ENCODE measurements at places on chromosomes 3 and 15. TPM values are rescaled to one million over a fixed set of nuclear protein-coding genes. Genes with fewer than 3 reads are reported as not detected.

Gene CX3CR1
- total RNA-seq = 0.60 TPM

DNA sequence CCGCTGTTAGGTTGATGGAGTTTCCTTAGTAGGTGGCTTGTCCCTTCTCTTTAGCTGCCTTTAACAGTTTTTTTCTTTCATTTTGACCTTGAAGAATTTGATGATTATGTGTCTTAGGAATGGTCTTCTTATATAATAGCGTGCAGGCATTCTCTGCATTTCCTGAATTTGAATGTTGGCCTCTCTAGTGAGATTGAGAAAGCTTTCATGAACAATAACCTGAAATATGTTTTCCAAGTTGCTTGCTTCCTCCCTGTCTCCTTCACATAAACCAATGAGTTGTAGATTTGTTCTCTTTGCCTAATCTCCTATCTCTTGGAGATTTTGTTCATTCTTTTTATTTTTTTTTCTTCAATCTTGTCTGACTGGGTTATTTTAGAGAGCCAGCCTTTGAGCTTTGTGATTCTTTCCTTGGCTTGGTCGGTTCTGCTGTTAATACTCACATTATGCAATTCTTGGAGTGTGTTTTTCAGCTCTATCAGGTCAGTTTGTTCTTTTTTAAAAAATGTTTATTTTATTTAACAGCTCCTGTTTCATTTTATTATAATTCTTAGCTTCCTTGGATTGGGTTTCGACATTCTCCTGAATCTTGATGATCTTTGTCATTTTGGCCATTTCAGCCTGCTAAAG, 627.9 kb downstream of the SI start:
- H3K4me3 ChIP-seq = no peak overlapping the region
- H3K27ac ChIP-seq = no peak overlapping the region
- H3K27me3 ChIP-seq = no peaks in the 10 kb centered on the region
- no peaks in the 10 kb centered on the region for H3K4me1 ChIP-seq
- H3K36me3 ChIP-seq = no peaks in the 10 kb centered on the region
- DNase-seq = no peak

DNA sequence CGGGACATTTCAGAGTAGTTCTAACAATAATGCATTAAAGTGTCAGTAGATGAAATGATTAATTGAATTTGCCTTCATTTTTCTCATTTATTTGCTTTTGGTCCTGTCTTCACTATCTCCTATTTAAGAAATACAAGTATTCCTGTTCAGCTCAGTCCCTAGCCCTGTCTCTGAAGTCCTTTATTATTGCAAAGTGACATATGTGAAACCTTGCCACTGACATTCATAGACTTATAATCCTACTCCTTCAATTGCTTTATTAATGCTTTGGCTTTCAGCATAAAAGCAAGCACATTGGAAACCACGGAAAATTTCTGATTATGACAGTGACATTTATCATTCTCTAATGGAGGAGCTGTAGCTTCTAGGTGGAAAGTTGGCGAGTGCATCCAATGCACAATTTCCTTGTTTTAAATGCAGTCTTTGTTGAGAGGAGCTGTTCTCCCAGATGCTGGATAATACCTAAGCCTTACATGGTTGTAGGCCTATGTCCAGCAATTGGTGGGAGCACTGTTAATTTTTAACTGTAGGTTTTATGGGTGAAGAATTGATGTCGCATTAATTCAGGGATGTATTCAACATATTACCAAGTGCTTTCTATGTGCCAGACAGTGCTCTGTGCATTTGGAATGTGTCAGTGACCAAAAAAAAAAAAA, 337.8 kb downstream of the FEZF2 start:
- peaks cover 3% of the 10 kb centered on the region for H3K27me3 ChIP-seq
- H3K36me3 ChIP-seq = no peaks in the 10 kb centered on the region
- DNase-seq = no peak
- no peak overlapping the region for H3K27ac ChIP-seq
- H3K4me3 ChIP-seq = no peak overlapping the region

GRCh38 chr15:87804451-87804850, 452.1 kb downstream of the NTRK3 start:
- DNase-seq = no peak
- H3K36me3 ChIP-seq = no peaks in the 10 kb centered on the region
- no peak overlapping the region for H3K27ac ChIP-seq

DNA sequence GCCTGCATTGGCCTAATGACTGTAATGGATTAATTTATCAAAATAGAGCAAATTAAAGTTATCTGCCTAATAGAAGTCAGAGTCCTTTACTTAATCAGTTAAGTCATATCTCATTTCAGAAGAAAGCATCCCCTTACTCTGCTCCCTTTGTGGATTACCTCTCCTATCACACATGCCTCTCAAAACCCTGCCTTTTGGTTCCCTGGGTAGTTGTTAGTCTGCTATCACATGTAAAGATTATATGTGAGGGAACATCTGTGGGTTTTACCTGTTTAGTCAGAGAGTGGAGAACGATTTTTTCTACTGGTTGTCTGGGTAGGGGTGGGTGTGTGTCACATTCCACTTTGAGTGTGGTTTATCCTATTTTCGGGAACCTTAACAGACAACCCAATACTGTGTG, 16.4 kb downstream of the UBE2E2 start:
- no peaks in the 10 kb centered on the region for H3K4me1 ChIP-seq
- H3K36me3 ChIP-seq = no peaks in the 10 kb centered on the region
- no peak overlapping the region for H3K27ac ChIP-seq
- H3K4me3 ChIP-seq = no peak overlapping the region
- no peaks in the 10 kb centered on the region for H3K27me3 ChIP-seq
- DNase-seq = no peak

Gene ASTE1
- total RNA-seq = 13.7 TPM

Gene GPR87
- 0.40 TPM for total RNA-seq

Gene SYNPR
- not detected for total RNA-seq

DNA sequence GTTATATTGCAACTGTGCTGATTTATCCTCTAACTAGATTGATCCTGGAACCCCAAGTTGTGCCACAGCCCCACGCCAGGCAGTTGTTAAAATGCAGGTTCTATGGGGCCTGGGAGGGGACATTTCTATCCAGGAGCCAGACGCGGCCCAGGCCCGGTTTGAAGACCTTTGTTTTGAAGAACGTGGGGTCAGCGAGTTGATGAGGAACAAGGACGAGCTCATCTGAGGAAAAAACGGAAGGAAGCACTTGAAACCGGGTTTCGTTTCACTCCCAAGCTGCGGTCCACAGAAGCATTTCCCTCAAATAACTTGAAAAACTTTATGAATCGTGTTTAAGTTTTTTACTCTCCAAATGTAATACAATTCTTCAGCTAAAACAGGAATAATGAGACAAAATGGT, 76.4 kb downstream of the CHSY1 start:
- peaks cover 50% of the 10 kb centered on the region for H3K36me3 ChIP-seq
- H3K27me3 ChIP-seq = no peaks in the 10 kb centered on the region
- no peak overlapping the region for H3K4me3 ChIP-seq

GRCh38 chr15:58064980-58065444, 499 bp downstream of the ALDH1A2 start:
- H3K4me1 ChIP-seq = peaks cover 4% of the 10 kb centered on the region
- no peak overlapping the region for H3K27ac ChIP-seq
- no peaks in the 10 kb centered on the region for H3K36me3 ChIP-seq
- DNase-seq = no peak

Gene NTRK3
- total RNA-seq = not detected

DNA sequence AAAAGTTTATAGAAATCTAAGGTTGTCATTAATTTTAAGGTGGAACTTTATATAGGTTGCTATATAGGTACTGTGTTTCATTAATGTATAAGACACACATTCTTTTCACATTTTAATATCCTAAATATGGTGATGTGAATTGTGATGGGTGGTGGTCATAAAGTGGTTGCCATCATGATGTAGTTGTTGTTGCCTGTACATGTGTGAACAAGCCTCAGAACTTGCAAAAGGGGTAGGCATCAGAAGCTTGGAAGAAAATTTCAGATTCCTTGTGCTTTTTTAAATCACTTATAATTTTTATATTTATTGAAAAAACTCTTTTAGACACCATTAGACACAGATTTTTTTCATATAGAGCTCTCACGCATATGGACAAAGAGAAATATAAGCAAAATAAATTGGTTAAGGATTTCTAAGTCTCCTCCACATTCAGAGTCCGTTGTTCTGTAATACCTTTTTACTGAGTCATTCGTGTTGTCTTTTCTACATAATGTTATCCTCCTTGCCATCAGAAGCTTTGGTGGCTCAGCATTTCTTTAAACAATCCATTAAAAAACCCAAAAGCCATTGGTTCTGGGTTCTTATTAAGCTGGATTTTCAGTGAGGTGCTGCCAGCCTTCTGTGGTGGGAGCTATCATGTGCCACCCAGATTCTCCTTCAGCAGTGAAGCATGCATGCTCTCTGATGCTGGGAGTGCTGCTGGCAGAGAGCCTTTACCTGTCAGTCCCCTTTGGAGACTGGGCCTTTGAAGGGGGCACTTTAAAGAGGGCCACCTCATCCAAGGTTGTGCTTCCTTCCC, 140.4 kb upstream of the GALNT15 start:
- no peaks in the 10 kb centered on the region for H3K36me3 ChIP-seq
- DNase-seq = no peak
- H3K4me1 ChIP-seq = no peaks in the 10 kb centered on the region
- H3K27ac ChIP-seq = no peak overlapping the region

DNA sequence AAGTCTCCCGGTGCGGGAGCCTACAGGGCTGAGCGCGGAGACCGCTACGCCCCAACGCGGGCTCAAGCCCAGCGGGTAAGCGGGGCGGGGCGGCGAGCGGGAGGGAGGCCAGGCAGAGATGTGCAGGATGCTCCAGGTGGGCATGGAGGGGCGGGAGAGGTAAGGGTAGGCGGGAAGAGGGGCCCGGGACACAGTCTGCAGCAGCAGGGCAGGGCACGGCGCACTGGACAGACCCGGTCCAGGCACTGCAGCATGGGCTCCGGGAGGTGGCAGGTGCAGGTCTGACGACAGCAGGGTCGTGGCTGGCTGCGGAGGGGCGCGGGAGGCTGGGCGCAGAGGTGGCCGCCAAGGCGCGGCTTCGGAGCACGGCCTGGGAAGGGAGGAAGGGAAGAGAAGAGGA, 102.8 kb downstream of the GABRB3 start:
- no peak overlapping the region for H3K4me3 ChIP-seq
- no peaks in the 10 kb centered on the region for H3K36me3 ChIP-seq
- H3K27ac ChIP-seq = no peak overlapping the region
- no peaks in the 10 kb centered on the region for H3K27me3 ChIP-seq
- no peaks in the 10 kb centered on the region for H3K4me1 ChIP-seq

DNA sequence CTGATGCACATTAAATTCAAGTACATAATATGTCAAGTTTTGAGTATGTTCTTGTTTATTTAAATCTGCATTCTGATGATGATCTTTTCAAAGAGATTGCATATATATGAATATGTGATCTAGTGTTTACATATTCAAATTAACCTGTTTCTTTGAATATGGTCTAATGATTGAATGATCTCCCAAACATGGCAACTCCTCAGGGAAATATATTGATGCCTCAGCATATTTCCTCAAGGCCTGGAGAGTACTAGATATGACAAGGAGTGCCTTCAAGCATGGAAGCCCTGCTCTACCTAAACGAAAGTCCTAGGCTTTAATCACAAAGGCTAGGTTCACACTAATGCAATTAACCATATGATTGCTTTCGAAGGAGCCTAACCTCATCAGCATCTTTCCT, 532.8 kb downstream of the ZIC1 start:
- no peak for DNase-seq
- H3K36me3 ChIP-seq = no peaks in the 10 kb centered on the region
- no peak overlapping the region for H3K4me3 ChIP-seq

GRCh38 chr3:111314898-111315297, 227.1 kb upstream of the CD96 start:
- peaks cover 40% of the 10 kb centered on the region for H3K4me1 ChIP-seq
- no peaks in the 10 kb centered on the region for H3K27me3 ChIP-seq
- H3K36me3 ChIP-seq = peaks cover 2% of the 10 kb centered on the region

GRCh38 chr15:47485419-47485818, 231.9 kb upstream of the SEMA6D start:
- no peaks in the 10 kb centered on the region for H3K4me1 ChIP-seq
- H3K36me3 ChIP-seq = no peaks in the 10 kb centered on the region
- no peak overlapping the region for H3K27ac ChIP-seq
- DNase-seq = no peak
- no peak overlapping the region for H3K4me3 ChIP-seq
- no peaks in the 10 kb centered on the region for H3K27me3 ChIP-seq

Gene MME
- total RNA-seq = not detected

- DNase-seq = no peak
- no peak overlapping the region for H3K4me3 ChIP-seq
- no peak overlapping the region for H3K27ac ChIP-seq
- H3K27me3 ChIP-seq = no peaks in the 10 kb centered on the region
- H3K36me3 ChIP-seq = no peaks in the 10 kb centered on the region
Observed at GRCh38 chr3:78268716-78269668, 1229.1 kb downstream of the ROBO2 start.

GRCh38 chr15:93298901-93299300, 209.9 kb upstream of the RGMA start:
- DNase-seq = no peak
- H3K27me3 ChIP-seq = peaks cover 4% of the 10 kb centered on the region
- no peak overlapping the region for H3K27ac ChIP-seq
- H3K4me3 ChIP-seq = no peak overlapping the region

DNA sequence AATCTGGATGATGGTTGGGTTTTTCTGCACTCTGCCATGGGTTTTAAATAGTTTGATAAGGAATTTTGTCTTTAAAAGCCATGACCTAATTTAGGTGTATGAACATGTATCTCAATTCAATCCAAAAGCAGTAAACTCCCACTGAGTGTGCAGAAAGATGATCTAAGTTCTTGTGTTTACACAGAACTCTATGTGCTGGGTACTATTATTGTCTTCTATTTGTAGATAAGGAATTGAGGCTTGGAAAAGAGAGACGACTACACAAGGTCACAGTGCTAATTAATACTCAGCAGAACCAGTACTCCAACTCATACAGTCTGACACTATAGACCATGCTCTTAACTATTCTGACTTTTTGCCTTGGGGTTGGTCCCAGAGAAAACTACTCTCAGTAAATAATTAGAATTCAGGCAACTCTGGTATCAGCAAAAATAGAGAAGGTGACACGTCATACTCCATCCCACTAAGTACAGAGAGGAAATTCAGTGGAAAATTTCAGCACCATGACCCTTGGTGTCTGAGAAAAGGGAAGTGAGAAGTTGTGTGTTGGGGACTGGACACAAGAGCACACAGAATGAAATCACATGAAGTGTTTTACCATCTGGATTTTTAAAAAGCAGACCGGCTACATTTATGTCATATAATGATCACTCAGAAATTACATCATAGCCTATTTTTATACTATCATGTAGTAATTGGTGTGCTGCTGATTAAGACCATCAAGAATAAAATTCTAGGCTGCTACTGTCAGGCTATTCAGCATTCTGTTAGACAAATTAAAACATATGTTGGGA, 18.3 kb upstream of the MYH15 start:
- H3K27ac ChIP-seq = no peak overlapping the region
- no peaks in the 10 kb centered on the region for H3K36me3 ChIP-seq
- no peaks in the 10 kb centered on the region for H3K4me1 ChIP-seq
- H3K4me3 ChIP-seq = no peak overlapping the region

GRCh38 chr3:12148183-12148940, 10.3 kb downstream of the TIMP4 start:
- no peak for DNase-seq
- no peak overlapping the region for H3K27ac ChIP-seq
- H3K36me3 ChIP-seq = no peaks in the 10 kb centered on the region
